ENCODE measurements at places on chromosomes 5 and 9.

GRCh38 chr9:12640016-12640587 is 53.1 kb upstream of the TYRP1 start:
- DNase-seq, result no peak

- no peak for DNase-seq
Observed at GRCh38 chr5:1270933-1271914, 23.6 kb downstream of the TERT start.

- DNase-seq, result no peak
Observed at GRCh38 chr5:142262683-142263082, 62.1 kb downstream of the SPRY4 start.

GRCh38 chr9:128045831-128046230 is 21.3 kb downstream of the NAIF1 start:
- DNase-seq, result no peak
